ENCODE measurements at places on chromosomes 1 and 21. TPM values are rescaled to one million over a fixed set of nuclear protein-coding genes. Genes with fewer than 3 reads are reported as not detected.

- no peak for DNase-seq
Measured at GRCh38 chr1:7086106-7086505, 300.9 kb downstream of the CAMTA1 start.

DNA sequence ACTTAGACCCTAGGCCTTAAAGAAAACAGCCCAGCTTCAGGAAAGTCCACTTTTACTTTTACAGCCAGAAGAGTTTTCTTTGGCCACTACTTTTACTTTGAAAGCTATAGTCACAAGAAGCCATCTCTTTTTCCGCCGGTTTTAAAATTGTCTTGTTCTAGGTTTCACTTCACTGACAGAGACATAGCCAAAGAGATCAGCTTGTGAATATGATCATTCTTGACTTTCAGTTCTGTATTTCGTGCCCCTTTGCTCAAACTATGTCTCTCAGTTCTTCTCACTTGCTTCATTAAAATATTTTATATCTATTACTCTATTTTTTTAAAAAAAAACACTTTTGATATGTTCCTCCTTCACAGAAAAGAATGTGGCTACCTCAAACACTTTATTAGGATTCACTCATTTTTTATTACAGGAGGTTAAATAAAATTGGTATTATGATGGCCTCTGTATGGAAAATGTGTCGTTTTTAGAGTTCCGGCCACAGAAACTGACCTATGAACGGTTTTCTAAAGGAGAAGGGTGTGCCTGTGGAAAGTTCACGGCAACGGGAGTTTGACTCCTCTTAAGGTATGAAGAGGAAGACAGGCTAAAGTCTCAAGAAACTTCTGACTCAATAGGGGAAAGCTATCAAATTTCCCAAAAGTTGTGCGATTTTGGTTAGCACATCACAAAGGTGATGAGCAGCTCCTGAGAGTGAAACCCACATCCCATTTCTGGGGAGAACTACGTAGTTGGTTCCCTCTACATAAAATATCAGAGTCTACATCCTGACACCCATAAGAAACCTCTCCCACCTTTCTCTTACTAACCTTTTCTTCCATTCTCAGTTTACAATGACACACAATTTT lies 1.2 kb downstream of the MCOLN2 start:
- no peak for DNase-seq

CYP4A22 gene
- polyA plus RNA-seq, result 6.6 TPM

DNA sequence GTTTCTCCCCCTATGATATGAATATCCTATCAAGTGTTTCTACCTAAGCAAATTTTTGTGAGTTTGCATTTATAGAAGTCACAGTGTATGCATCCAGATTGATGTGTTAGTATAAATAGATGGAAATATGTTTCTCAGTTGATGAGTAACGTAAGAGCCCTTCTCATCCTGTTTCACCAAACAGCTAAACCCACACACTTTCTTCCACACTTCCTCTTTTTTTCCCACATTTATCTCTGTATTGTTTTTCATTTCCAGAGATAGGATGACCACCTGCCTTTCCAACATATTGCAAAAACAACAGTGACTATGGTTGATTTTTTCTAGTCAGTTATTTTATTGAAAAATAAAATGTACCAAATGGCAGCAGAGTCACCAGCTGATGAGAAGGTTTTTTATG lies 490.1 kb downstream of the NEGR1 start:
- DNase-seq, result no peak

DRAXIN gene
- polyA plus RNA-seq, result 1.1 TPM
